ENCODE measurements at places on chromosomes 11 and 22. TPM values are rescaled to one million over a fixed set of nuclear protein-coding genes. Genes with fewer than 3 reads are reported as not detected.

GAS2 gene
- 1.1 TPM for total RNA-seq

CARD18 gene
- total RNA-seq = not detected

TRIM21 gene
- total RNA-seq = 21.4 TPM

ZNF74 gene
- total RNA-seq = 11.4 TPM

TBX10 gene
- total RNA-seq = not detected

MGAT3 gene
- 1.1 TPM for total RNA-seq

TPBGL gene
- 0.68 TPM for total RNA-seq

PDE2A gene
- total RNA-seq = 53.0 TPM

RIMBP3C gene
- 0.14 TPM for total RNA-seq

MMP12 gene
- not detected for total RNA-seq

OMP gene
- not detected for total RNA-seq

DNA sequence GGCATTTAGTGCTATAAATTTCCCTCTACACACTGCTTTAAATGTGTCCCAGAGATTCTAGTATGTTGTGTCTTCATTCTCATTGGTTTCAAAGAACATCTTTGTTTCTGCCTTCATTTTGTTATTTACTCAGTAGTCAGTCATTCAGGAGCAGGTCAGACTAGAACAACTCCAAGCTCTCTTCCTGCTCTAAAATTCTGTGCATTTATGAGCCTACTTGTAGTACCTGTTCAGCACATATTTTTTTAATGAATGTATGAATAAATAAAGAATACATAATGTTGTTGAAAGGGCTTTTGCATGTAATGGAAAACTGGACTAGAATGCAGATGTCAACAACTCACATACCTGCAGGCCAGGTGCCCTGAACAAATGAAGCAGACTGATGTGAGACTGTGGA is 13.7 kb upstream of the HEPHL1 start:
- no peak for DNase-seq
- H3K36me3 ChIP-seq = no peaks in the 10 kb centered on the region
- H3K27me3 ChIP-seq = no peaks in the 10 kb centered on the region
- no peak overlapping the region for H3K4me3 ChIP-seq

GRCh38 chr11:1751999-1752906 is 1.9 kb upstream of the IFITM10 start:
- H3K27ac ChIP-seq = no peak overlapping the region
- no peak for DNase-seq
- peaks cover 51% of the 10 kb centered on the region for H3K36me3 ChIP-seq
- H3K27me3 ChIP-seq = peaks cover 20% of the 10 kb centered on the region
- H3K4me1 ChIP-seq = peaks cover 25% of the 10 kb centered on the region
- no peak overlapping the region for H3K4me3 ChIP-seq

GRCh38 chr22:49161002-49161850 is 666.4 kb downstream of the BRD1 start:
- H3K4me1 ChIP-seq = no peaks in the 10 kb centered on the region
- no peaks in the 10 kb centered on the region for H3K36me3 ChIP-seq
- H3K27ac ChIP-seq = no peak overlapping the region
- peaks cover 21% of the 10 kb centered on the region for H3K27me3 ChIP-seq
- H3K4me3 ChIP-seq = no peak overlapping the region

GRCh38 chr11:123532131-123532530 is 102.1 kb downstream of the GRAMD1B start:
- no peaks in the 10 kb centered on the region for H3K4me1 ChIP-seq
- no peak overlapping the region for H3K27ac ChIP-seq
- no peak overlapping the region for H3K4me3 ChIP-seq
- DNase-seq = no peak
- no peaks in the 10 kb centered on the region for H3K36me3 ChIP-seq

- H3K27ac ChIP-seq = no peak overlapping the region
- H3K4me3 ChIP-seq = no peak overlapping the region
- DNase-seq = no peak
- H3K36me3 ChIP-seq = no peaks in the 10 kb centered on the region
- H3K27me3 ChIP-seq = peaks cover 14% of the 10 kb centered on the region
- H3K4me1 ChIP-seq = peaks cover 22% of the 10 kb centered on the region
These were observed 107.3 kb upstream of the HSD17B12 start for GRCh38 chr11:43573233-43573632.

GRCh38 chr22:22944268-22944985 is 56.8 kb downstream of the IGLL5 start:
- DNase-seq = no peak
- no peaks in the 10 kb centered on the region for H3K36me3 ChIP-seq
- no peaks in the 10 kb centered on the region for H3K27me3 ChIP-seq
- H3K4me3 ChIP-seq = no peak overlapping the region

DNA sequence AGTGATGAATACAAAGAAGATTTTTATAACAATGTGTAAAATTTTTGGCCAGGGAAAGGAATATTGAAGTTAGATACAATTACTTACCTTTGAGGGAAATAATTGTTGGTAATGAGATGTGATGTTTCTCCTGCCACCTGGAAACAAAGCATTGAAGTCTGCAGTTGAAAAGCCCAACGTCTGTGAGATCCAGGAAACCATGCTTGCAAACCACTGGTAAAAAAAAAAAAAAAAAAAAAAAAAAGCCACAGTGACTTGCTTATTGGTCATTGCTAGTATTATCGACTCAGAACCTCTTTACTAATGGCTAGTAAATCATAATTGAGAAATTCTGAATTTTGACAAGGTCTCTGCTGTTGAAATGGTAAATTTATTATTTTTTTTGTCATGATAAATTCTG is 5.3 kb downstream of the BIRC3 start:
- no peaks in the 10 kb centered on the region for H3K27me3 ChIP-seq
- no peaks in the 10 kb centered on the region for H3K36me3 ChIP-seq
- H3K4me1 ChIP-seq = peaks cover 31% of the 10 kb centered on the region
- no peak overlapping the region for H3K4me3 ChIP-seq

- no peaks in the 10 kb centered on the region for H3K4me1 ChIP-seq
- peaks cover 37% of the 10 kb centered on the region for H3K27me3 ChIP-seq
- DNase-seq = no peak
These were observed 1339.3 kb downstream of the TBC1D22A start for GRCh38 chr22:48101704-48102103.

- no peak for DNase-seq
- no peak overlapping the region for H3K4me3 ChIP-seq
- H3K27me3 ChIP-seq = no peaks in the 10 kb centered on the region
- no peaks in the 10 kb centered on the region for H3K36me3 ChIP-seq
- no peak overlapping the region for H3K27ac ChIP-seq
- peaks cover 76% of the 10 kb centered on the region for H3K4me1 ChIP-seq
These were observed 47.4 kb downstream of the ARHGEF12 start for GRCh38 chr11:120383518-120384155.

DNA sequence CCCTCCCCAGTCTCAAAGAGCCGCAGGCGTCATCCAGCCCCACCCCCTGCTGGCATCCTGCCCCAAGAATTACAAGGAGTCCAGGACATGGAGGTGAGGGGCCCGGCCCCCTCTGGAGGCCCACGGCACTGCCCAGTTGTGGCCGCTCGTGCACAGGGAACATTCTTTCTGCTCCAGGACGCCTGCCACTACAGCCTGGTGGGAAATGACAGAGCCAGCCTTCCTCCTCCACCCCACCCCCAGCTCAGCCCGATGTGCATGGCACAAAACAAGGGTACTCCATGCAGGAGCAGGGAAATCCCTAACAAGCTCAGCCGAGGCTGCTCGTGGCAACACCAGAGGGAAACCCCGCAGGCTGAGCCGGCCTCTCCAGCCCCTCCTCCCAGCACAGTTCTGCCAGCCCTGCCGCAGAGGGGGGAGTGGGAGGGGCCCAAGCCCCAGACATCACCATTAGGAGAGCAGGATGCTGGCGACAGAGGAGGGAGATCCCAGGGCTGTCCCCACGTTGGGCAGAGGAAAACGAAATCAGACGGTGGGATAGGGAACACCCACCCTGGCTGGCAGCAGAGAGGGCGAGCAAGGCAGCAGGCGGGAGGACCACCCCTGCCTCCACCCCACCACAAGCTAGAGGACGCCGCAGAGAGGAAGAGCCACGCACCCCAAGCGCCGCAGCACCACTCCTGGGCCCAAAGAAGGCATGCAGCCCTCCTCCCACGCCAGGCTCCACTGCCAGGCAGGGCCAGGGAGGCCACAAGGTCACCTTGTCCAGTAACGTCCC is 10.0 kb downstream of the IGSF9B start:
- H3K4me1 ChIP-seq = no peaks in the 10 kb centered on the region
- H3K27me3 ChIP-seq = no peaks in the 10 kb centered on the region
- H3K4me3 ChIP-seq = no peak overlapping the region

DNA sequence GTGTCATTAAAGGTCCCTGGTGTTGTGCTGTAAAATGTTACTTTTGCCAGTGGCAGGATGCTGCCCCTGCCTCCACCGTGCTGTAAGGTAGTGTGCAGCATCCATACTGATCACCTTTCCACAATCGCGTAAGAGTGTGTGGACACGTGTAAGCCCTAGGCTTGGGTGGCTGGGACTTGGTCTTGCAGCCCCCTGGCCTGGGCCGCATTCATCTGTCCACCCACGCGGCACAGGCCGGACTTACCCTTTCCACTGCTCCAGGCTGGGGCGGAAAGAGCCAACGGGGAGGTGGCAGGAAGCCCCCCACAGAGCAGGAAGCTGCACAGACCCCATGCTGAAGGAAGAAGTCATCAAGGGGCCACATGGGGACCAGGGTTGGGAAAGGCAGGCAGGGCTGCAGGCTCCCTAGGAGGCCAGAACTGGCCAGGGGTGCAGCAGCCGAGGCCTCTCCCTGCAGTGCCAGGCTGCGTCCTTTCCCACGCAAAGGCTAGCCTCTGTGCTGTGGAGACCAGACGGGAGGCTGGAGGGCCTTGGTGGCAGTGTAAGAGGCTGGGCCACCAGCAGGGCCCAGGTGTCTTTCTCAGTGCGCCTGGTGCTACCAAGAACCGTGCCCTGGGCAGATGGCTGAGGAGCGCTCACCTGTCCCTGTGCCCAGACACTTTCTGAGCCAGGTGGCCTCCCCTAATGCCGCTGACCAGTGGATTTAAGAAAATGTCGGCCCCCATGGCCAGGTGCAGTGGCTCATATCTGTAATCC is 11.7 kb upstream of the TMEM191C start:
- H3K36me3 ChIP-seq = no peaks in the 10 kb centered on the region
- H3K27me3 ChIP-seq = no peaks in the 10 kb centered on the region
- H3K27ac ChIP-seq = no peak overlapping the region
- DNase-seq = peak; percentile 59
- no peaks in the 10 kb centered on the region for H3K4me1 ChIP-seq
- no peak overlapping the region for H3K4me3 ChIP-seq

DNA sequence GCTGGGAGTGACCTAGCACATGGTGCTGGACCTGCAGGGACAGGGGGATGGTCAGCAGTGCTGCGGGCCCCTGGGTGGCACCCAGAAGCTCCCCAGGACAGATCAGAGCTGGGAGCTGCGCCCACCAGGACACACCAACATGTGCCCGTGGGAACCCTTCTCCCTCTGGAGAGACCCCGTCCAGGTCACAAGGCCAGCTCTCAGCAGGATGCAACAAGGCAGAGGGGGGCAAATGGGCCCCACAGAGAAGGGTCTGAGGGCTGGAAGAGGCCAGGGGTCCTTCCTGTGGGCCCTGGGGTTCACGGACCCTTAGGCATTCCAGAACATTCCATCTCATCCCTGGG is 6.2 kb downstream of the DUSP8 start:
- no peaks in the 10 kb centered on the region for H3K27me3 ChIP-seq
- H3K36me3 ChIP-seq = no peaks in the 10 kb centered on the region
- H3K4me3 ChIP-seq = no peak overlapping the region
- H3K4me1 ChIP-seq = peaks cover 42% of the 10 kb centered on the region

DNA sequence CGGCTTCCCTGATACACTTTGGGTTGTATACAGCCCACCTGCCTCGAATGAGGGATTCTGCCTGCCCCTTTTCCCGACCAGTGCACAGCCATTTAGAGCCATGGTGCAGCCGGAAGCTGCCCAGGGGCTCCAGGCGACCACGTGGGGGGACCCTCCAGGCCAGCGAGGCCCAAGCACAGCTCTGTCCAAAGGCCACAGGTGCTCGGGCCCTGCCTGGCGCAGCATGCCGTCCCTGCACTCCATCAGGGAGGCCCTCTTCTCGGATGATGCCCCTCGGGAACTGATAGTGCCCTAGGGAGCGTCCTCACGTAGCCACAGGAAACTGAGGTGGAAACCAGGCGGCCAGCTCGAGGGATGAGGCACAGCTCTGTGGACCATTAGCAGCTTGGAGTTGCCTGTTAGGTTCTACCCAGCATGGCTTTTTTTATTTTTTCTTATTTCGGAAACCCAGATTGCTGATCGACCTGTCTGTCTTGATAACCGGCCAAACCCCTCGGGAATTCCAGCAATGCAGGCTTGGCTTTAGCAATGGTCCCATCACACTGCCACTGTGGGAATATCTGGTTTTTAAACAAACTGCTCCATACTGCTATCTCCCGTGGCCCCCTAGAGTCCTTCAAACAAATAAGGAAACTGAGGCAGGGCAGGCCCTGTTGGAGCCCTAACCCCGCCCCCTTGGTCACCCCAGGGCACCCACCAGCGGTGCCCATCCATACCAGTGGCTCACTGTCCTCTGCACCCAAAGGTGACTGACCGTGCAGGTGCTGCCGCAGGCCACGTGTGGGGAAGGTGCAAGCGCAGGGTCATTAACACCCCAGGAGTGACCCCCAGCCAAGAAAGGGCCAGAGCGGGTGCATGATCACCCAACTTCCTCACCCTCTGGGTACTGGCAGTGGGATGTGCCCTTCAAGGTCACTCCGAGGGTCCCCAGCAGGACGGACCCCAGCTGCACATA is 8.0 kb downstream of the ANO1 start:
- peaks cover 6% of the 10 kb centered on the region for H3K4me1 ChIP-seq
- H3K27ac ChIP-seq = no peak overlapping the region
- H3K27me3 ChIP-seq = peaks cover 6% of the 10 kb centered on the region
- DNase-seq = no peak
- no peaks in the 10 kb centered on the region for H3K36me3 ChIP-seq

DNA sequence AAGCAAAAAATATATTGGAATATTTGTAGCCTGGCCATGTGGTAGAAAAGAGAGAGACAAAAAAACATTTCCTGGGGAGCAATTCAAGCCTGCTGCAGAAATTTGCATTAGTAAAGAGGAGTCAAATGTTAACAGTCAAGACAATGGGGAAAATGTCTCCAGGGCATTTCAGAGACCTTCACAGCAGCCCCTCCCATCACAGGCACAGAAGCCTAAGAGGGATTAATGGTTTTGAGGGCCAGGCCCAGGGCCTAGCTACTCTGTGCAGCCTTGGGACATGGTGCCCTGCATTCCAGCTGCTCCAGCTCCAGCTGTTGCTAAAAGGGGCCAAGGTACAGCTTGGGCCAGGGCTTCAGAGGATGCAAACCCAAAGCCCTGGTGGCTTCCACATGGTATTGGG is 46.8 kb downstream of the PGR start:
- no peak for DNase-seq
- H3K4me1 ChIP-seq = no peaks in the 10 kb centered on the region
- H3K36me3 ChIP-seq = no peaks in the 10 kb centered on the region
- no peaks in the 10 kb centered on the region for H3K27me3 ChIP-seq
- no peak overlapping the region for H3K4me3 ChIP-seq
- H3K27ac ChIP-seq = no peak overlapping the region

DNA sequence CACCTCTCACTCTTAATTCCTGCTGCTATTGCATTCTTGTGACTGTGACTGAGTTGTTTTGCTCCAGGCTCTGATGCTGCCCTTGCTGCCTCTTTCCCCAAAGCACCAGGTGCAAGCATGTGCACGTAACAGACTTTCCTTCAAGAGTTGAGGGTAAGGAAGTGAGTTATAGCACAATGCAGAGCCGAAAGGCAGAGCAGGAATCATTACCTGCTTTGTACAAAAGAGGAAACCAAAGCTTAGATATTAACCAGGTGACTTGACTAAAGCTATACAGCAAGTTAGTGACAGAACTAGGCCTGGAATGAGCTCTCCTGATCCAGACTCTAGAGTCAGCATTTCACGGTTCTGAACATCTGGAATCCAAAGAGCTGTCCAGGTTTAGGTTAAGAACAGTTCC is 33.6 kb downstream of the NEU3 start:
- peaks cover 6% of the 10 kb centered on the region for H3K4me1 ChIP-seq
- no peaks in the 10 kb centered on the region for H3K36me3 ChIP-seq
- H3K27ac ChIP-seq = no peak overlapping the region
- no peaks in the 10 kb centered on the region for H3K27me3 ChIP-seq
- DNase-seq = no peak
- H3K4me3 ChIP-seq = no peak overlapping the region

All from sigmoid colon (tissue), 7 donors.